ENCODE measurements at places on chromosomes 4 and X.
A peak's percentile ranks its signal among the peaks of the same experiment; 100 is the strongest.

- no peak for DNase-seq
Measured at GRCh38 chr4:146029147-146029546, 90.5 kb upstream of the ZNF827 start.

DNA sequence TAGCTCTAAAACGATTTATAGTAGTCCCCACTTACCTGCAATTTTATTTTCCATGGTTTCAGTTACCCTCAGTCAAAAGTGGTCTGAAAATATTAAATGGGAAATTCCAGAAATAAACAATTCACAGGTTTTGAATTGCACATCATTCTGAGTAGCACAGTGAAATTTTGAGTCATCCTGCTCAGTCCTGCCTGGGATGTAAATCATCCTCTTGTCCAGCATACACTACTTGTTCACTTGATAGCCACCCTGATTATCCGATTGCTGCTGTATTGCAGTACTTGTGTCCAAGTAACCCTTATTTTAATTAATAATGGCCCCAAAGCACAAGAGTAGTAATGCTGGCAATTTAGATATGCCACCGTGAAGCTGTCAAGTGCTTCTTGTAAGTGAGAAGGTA lies 23.5 kb upstream of the BDH2 start:
- DNase-seq: no peak

- DNase-seq: no peak
Measured at GRCh38 chr4:166282081-166282770, 409.2 kb downstream of the TLL1 start.

DNA sequence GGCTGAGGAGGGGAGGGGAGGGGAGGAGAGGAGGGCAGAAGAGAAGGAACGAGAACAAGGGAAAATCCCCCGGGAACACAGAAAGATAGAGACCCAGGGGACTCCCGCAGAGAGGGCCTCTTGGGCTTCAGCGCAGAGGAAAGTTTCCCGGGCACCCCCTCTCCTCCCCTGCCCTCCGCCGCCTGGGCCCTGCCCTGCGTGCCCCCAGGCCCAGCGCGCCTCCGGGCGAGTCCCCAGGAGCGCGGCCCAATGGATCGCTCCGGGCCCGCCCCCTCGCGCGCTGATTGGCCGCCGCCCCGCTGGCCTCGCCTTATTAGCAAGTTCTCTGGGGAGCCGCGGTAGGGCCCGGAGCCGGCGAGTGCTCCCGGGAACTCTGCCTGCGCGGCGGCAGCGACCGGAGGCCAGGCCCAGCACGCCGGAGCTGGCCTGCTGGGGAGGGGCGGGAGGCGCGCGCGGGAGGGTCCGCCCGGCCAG lies at the start of gene MSX1:
Gene MSX1, plus strand, starts transcription at position 341 of the 474 bp plus-strand sequence. CDS start 235 bp downstream, outside the sequence.
- DNase-seq: no peak

DNA sequence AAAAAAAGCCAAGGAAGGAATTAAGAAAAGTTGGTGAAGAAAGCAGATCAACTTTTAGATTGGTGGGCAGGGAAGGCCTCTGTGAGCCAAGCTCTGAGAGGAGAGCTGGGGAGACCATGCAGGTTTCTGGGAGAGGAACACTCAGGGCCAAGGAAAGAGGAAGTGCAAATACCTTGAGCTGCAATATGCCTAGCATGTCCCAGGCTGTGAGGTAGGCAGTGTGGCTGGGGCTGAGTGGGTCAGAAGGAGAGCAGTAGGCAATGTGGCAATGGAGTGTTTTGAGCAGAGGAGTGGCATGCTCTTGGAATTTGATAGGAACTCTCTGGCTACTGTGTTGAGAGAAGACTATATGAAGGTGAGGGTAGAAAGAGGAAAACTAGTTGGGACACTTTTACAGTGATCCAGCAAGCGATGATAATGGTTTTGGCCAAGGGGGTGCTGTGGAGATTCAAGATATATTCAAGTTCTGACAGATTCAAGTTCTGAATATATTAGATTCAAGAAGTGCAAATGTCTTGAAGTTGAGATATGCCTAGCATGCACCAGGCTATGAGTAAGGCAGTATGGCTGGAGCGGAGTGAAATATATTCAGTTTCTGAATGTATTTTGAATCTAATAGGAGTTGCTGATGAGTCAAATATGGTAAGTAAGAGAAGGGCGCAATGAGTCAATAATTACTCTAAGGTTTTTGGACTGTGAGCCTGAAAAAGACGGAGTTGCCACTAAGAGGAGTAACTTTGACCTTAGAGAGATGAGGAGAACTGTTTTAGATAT lies 172.5 kb downstream of the CAMK2D start:
- no peak for DNase-seq

GRCh38 chrX:22968494-22968893 lies 31.3 kb upstream of the DDX53 start:
- no peak for DNase-seq

DNA sequence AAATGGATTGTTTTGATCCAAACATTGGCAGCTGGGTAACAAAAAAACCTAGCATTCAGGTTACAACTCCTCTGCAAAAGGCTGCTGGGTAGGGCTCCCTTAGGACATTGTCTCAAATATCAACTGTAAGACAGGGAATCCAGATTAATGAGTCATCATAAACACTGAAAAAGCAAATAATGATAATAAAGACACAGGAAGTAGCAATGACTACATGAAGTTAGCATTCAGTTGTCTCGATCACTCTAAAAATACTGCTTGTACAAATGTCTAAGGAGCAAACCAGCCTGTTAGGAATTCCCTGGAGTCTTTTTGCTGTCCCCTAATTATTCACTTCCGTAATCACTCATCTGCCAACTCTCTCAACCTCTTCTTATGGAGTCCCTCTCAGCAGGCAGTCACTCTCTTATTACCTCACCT lies 259.2 kb downstream of the GPC3 start:
- DNase-seq: peak; percentile 3

DNA sequence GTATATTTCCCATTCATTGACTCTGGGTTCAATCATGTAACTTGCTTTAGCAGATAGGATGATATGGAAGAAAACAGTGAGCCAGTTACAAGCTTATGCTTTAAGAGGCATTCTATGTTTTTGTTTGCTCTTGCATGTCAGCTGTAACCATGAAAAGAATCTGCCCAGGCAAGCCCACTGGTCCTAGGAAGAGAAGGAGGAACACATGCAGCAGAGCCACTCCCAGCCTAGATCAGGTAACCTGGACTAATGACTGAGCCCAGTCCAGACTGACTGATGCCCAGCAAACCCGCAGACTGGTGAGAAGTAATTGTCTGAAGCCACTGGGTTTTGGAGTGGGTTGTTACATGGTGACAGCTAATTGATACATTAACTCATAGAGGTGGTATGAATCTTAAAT lies 167.9 kb downstream of the COL4A6 start:
- DNase-seq: no peak

GRCh38 chr4:148730082-148730640 lies 287.9 kb upstream of the NR3C2 start:
- DNase-seq: no peak

DNA sequence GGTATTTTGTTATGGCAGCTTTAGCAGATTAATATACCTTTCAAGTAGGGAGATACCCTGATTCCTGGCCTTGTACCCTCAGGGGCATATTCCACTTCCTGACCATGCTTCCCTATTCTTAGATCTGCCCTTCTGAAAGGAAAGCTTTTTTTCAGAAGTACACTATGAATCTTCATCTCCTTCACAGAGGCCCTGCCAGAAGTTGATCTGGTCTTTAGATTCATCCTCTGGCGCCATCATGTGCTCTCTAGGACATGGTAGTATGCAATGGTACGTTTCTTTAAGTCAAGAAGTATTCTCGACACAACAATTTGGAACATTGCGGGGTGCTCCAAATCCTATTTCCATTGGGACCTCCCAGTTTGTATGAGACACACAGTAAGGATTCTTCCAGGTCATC lies 39.6 kb upstream of the DIPK2B start:
- no peak for DNase-seq

GRCh38 chrX:3268829-3269228 lies 77.6 kb downstream of the MXRA5 start:
- no peak for DNase-seq

- no peak for DNase-seq
Measured at GRCh38 chr4:170667814-170668213, 578.1 kb upstream of the AADAT start.

- no peak for DNase-seq
Measured at GRCh38 chrX:78960888-78961287, 15.7 kb downstream of the P2RY10 start.

- no peak for DNase-seq
Measured at GRCh38 chr4:113699772-113700171, 61.8 kb downstream of the CAMK2D start.

GRCh38 chr4:107600436-107600835 lies 119.6 kb downstream of the PAPSS1 start:
- DNase-seq: no peak

DNA sequence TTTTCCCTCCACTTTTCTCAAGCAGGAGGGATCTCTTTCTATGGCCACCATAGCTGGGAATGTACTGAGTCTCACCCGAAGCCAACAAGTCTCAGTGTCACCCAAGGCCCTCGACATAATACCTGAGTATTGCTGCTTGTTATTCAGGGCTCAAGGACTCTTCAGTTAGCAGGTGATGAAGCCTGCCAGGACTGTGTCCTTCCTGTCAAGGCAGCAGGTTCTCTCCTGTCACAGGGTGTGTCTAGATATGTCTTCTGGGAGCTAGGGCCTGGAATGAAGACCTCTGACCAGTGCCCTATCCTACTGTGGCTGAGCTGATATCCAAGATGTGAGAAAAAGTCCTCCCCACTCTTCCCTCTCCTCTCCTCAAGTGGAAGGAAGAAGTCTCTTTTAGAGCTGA lies 391.0 kb upstream of the DIPK2B start:
- DNase-seq: no peak

- DNase-seq: no peak
Measured at GRCh38 chr4:104973708-104974107, 173.0 kb upstream of the TET2 start.

- no peak for DNase-seq
Measured at GRCh38 chrX:49892542-49892941, 13.3 kb downstream of the USP27X start.

DNA sequence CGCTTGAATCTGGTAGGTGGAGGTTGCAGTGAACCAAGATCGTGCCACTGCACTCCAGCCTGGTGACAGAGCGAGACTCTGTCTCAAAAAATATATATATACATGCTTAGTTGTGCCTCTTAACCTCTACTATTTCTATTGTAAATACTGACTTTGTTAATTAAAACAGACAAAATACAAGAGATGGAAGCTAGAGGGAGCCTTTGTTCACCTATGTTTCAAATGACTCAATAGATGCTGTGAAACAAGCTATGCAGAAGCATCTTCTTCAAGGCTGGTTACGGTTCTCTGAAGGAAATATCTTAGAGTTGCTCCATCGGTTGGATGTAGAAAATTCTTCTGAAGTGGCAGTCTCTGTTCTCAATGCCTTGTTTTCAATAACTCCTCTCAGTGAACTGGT lies 6.2 kb downstream of the NCAPG start:
- no peak for DNase-seq

DNA sequence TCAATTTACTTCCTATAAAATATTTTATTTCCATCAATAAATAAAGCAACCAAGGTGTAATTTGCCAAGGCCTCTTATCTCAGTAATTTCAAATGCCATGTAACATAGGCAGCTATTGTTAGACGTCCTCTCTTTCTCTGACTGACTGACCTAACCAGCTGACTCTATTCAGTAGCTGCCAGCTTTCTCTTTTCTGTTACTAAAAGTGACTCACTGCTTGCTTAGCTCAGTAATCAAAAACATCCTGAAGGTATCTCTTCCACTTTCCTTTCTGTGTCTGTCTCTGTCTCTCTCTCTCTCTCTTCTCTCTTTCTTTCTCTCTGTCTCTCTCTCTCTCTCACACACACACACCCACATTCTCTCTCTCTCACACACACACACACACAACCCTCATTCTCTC lies 134.2 kb downstream of the SPOCK3 start:
- DNase-seq: peak; percentile 62

- DNase-seq: no peak
Measured at GRCh38 chrX:19842542-19842941, 44.9 kb downstream of the SH3KBP1 start.

- no peak for DNase-seq
Measured at GRCh38 chr4:79551555-79551954, 143.5 kb upstream of the GK2 start.

DNA sequence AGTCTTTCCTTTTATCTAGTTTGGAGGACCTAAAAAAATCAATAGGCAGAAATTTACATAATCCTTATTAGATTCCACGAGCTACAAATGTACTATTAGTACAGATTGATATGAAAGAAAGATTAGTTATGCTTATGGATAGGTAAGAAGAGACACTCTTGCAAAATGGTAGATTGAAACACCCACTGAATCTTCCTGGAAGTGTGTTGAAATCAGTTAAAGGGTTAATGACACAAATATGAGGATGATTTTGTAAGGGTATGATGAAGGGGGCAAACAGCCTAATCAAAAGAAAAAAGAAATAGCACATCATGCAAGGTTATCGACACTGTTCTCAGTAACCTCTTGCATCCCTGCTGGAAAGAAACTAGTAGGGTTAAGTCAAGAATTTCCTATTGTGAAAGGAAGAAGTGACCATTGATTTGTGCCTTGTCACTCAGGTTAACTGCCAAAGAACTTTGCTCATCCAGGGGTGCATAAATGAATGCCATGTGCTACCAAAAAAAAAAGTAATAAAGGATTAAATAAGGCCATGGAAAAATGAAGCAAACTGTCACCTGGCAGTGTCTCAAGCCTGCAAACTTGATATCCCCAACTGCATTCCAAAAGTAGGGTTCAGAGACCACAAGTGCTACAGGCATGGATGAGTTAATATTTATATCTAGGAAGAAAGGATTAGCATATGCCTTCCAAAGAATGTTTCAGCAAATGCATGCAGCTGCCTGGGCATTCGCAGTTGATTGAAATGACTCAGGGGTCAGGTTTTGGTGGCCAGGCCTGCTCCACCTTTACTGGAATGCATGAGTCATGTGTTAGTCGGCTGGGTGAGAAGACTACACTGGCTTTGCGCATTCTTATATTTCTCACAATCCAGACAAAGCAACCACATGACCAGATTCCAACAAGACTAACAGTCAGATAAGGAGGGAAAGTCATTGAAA lies 78.3 kb upstream of the ATXN3L start:
- no peak for DNase-seq

DNA sequence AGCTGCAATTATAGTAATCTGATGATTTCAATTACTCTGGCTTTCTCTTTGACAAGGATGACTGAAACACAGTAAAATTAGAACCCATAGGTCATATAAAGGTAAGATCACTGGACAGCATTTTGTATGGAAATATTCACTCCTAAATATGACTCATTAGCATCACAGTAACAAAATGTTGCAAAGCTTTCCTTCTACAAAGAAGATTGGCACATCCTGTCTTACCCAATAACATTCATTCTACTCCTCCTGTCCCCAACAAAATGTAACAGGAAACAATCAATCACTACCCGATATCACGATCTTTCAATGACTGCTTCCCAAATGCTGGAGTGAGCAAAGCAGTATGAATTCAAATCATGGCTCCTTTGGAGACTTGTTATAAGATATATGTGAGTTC lies 95.3 kb downstream of the FANCB start:
- no peak for DNase-seq

DNA sequence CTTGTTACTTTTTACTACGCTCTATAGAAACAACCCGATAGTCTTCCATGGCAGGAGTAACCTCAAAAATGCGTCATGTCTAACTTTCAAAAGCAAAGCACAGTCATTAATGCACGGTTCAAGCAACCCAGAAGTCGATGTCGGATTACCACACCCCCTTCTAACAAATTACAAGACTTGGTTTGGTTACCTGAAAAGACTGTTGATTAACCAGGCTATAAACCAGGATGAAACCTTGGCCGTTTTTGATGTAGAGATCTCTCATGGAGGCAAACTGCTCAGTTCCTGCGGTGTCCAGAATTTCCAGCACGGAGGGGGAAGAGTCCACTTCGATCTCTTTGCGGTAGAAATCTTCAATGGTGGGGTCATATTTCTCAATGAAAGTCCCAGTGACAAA lies 2.4 kb downstream of the RAP2C start:
- DNase-seq: no peak
